Pons (tissue), 1 donor: ENCODE measurements at places on chromosomes 2 and 18.

- DNase-seq: no peak
These were observed 256.0 kb downstream of the C1D start for GRCh38 chr2:67806816-67807215.

- DNase-seq: no peak
These were observed 21.5 kb downstream of the KIAA2012 start for GRCh38 chr2:202094426-202094986.

DNA sequence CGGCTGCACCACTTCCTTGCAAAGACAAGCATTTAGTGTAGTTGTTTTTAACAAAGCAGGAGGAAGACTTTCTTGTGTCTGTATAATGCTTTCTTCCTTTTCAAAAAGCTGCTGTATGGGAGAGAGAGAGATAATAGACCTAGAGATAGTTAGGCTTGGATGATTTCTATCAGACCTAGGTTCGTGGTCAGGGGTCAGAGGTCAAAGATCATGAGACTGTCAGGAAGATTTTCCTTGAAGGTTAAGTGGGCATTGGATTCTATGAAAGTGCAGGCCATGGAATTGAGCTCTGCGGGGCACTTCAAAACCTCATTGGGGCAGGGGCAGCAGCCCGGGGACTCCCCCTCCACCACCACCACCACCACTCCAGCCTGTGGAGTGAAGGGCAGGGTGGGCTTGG, 164.6 kb downstream of the CTIF start:
- DNase-seq: no peak

DNA sequence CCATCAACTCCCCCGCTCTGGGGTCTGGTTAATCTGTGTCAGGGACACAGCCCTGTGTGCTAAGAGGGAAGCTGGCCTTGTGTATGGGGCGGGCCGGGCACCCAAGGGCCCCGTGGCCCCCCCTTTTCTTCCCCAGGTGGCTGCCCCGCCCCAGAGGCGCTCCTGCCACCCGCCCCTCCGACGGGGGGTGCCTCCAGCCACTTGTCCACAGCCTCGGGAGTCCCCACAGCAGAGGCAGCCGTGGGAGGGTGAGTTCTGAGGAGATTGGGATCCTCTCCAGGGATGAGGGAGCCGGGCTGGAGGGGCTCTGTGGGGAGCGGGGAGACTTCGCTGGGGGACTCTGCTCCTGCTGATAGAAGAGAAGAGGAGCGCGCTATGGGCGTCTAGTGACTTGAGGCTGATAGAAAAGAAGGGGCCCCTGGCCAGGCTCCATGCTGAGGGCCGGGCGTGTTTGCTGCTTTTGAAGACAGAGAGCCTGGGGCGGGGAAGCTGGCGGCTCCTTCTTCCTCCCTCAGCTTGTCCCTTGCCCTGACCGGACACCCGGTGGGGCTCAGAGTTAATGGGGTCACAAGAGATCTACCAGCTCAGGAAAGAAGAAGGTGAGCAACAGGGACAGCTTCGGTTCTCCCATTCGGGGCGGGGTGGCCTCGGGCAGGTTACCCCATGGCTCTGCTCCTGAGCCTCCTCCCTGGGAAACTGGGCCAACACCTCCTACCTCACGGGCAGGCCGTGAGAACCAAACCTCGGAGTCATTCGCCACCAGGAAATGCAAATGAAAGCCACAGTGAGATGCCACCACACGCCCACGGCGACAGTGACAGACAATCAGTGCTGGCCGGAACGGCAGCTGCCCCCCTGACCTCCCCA, 89.4 kb upstream of the TAF1B start:
- DNase-seq: no peak

- no peak for DNase-seq
These were observed 166.9 kb upstream of the OSR1 start for GRCh38 chr2:19525313-19525712.

- no peak for DNase-seq
These were observed 78.9 kb downstream of the LRRFIP1 start for GRCh38 chr2:237706257-237706656.

DNA sequence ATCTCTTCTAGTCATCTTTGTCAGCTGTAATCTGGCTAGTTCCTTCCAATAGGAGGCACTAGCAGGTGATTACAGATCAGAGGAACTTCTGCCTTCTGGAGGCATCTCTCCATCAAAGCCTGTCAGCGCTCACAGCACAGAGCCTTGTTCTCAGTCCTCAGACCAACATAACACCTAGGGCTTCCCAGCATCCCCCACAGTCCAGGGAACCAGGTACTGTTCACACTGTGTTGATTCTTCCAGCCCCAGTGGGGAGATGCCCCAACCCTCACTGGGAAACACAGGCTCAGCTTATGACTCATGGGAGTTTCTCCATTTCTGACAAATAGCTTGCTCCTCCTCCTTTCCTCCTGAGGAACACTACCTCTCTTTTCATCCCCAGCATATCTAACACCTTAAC, 601.7 kb downstream of the CBLN2 start:
- DNase-seq: no peak

DNA sequence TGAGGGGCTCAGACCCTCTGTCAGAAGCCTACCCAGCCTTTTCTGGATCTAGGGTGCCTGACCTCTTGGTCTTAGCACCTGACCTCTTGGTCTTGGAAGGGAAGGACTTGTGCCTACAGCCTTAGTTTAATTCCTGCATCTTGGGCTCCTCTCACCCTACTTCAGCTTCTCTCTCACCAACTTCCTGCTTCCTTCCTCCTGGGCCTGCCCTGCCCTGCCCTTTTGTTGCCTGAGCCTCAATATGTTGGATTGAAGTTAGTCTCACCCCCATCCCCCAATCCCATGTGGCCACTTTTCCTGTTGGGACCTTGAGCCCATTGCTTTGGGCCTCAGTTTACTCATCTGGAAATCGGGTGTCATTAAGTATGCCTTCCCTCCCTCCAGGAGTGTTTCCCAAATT, 206.2 kb upstream of the SKOR2 start:
- no peak for DNase-seq

DNA sequence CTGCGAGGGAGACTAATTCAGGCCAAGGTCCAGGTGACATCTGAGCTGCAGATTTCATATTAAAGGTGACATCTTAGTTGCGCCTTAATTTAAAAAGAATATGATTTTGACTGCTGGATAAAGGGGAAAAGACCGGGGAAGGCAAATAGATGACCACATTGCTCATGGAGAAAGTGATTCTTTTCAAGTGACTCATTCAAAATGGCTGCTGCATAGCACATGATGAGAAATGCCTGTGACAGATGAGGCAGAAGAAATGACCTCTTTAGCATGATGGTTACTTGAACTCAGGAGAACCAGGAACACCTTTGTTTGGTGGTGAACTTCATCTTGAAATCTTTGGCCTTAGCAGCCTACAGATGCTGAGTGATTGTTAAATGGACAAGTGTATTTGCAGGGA, 385.8 kb upstream of the TRIB2 start:
- DNase-seq: no peak

- DNase-seq: no peak
These were observed 53.3 kb downstream of the NEDD4L start for GRCh38 chr18:58097121-58097906.

- no peak for DNase-seq
These were observed 234.5 kb downstream of the VAPA start for GRCh38 chr18:10148189-10148929.

DNA sequence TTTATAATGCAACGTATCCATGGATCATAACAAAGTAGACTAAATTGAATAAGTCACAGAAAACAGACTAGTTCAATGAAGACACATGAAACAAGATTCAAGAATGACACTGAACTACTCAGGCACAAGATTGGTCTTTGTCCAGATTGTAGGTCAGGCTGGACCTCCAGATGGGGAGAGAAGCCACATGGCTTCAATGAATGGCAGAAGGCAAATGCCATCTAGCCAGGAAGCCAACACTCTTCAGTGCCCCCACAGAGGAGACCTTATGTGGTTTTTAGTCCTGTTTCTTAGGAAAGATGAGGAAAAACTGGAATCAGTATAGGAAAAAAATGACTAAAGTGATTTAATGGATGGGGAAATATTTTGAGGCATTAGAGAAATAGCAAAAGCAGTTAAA, 43.1 kb downstream of the BOD1L2 start:
- no peak for DNase-seq

DNA sequence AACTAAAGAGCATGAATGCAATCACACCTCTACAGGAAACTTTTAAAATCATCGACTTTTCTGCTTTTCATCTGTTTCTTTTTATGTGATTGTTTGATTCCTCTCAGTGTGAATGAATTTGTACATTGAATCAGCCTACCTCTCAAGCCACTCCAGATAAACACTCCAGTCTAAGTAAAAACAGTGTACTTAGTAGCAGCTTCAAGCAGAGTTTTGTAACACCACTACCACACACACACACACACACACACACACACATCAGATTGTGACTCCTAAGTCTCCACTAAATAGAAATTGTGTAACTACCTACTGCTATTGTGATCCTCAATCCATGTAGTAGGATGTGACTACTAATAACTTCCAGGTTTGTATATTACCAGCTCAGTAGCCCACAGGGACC, 65.3 kb upstream of the EPB41L5 start:
- no peak for DNase-seq

DNA sequence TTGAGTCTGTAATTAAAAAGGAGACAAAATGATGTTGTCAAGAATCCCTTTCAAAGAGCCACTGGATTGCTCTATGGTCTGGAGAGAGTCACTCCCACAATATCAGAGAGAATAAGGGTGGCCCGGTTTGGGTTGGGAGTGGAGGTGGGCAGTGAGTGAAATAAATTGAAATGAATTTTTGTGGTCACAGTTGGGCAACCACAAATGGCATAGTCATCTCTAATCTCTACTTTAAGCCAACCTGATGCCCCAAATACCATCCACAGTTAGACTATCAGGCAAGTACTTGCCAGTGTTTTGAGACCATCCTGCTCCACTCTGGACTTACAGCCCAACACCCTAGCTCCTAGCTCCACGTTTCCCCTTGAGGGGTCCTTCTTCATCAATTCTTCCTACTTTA, 559.7 kb downstream of the BCL11A start:
- no peak for DNase-seq

- no peak for DNase-seq
These were observed 43.6 kb downstream of the SRBD1 start for GRCh38 chr2:45567288-45567963.

DNA sequence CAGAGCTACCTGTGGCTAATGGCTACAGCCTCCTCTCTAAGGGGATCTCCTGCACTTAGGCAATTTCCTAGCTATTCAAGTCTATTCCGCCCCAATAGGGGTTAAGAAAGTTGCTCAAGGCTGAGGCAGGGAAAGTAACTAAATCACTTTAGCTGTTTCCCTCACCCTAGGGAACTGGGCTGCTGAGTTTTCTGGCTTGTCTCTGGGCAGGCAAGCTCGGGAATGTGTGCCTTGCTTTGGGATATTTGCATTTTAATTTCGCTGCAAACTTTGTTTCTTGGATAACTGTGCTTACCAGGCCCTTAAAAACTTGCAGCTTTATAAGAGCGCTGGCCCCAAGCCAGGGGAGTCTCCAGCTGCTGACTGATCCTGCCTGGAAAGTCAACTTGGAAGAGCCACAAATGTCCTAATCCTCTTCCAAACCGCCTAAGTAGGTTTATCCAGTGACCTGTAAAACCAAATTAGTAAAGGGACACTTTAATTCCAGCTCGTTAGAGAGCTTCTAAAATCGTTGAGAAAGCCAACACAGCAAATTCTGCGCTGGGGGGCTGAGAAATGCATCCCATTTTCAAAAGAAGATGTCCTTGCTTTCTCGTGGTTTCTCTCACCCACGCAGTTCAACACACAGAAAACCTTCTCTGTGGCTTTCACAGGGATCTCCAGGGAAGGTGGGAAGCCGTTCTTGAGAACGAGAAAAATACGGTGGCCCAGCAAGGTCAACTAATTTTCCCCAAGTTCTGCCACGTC, 59.5 kb upstream of the SP3 start:
- peak; percentile 38 for DNase-seq

DNA sequence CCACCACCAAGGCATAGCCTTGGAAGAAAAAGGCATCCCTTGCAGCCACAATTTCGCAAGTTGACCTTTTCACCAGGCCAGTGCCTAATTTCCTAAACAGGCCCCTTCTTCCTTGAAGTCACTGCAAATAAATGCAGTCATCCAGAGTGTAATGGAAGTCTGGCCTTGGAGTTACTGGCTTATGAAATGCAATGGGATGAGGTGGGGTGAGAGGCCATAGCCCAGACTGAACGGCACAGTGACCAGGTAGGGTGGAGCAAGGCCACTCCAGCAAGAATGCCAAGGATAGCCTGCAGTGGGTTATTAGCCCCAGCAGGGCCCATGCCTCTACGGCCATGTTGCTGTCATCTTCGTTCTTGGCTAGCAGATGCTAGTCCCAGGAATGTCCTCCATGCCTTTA, 68.4 kb downstream of the BCL11A start:
- DNase-seq: no peak

DNA sequence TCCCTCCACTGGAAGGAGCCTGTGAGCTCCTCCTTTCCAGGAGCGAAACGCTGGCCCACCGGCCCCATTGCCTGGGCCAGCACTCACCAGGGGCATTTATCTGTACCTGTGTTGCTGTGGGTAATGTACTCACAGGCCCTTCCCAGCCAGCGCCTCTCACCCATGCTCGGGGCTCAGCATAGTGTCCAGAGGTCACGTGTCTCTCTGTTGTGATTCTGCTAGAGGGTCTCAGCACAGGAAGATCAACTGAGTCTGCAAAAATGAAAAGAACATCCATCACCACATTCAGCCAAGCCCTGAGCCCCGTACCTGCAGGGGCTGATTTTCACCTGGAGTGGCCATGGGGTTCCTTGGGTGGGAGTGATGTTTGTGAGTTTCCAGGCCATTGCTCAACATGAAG, 103.1 kb upstream of the TPO start:
- DNase-seq: no peak

DNA sequence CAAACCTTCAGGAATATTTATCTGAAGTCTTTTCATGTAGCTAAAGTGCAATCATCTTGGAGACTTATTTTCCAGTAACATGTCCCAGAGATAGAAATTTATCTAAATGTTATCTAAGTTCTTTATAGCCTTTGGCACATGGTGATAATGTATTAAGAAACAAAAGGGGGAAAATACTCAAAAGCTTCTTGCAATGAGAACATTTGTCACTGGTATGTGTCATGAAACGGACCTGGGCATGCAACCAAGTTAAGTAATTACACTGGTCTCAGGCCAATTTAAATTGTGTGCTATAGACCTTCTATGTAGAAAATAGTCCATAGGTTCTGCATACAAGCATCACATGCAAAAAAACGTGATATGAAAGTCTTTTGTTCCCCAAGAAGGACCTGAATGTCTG, 136.2 kb downstream of the SLC8A1 start:
- DNase-seq: no peak

DNA sequence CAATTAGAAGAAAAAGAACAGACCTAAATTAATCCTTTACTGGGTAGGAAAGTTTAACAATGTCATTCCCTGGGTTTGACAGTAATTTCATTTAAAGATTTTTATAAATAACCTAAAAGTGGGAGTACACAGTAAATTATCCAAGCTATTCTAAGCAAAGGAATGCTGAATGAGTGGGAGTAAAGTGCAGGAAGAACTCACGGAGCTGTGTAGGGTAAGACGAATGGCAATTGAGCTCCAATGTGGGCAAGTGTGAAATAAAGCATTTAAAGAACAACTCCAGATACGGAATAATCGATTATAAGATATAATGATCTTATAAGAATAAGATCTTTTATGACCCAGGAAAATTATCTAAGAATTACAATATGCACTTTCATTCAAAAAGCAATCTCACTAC, 93.2 kb downstream of the LRRTM4 start:
- DNase-seq: no peak

- no peak for DNase-seq
These were observed 94.1 kb downstream of the GALNT3 start for GRCh38 chr2:165699946-165700345.
